ENCODE measurements at places on chromosomes 3 and 15. TPM values are rescaled to one million over a fixed set of nuclear protein-coding genes. Genes with fewer than 3 reads are reported as not detected.

DNA sequence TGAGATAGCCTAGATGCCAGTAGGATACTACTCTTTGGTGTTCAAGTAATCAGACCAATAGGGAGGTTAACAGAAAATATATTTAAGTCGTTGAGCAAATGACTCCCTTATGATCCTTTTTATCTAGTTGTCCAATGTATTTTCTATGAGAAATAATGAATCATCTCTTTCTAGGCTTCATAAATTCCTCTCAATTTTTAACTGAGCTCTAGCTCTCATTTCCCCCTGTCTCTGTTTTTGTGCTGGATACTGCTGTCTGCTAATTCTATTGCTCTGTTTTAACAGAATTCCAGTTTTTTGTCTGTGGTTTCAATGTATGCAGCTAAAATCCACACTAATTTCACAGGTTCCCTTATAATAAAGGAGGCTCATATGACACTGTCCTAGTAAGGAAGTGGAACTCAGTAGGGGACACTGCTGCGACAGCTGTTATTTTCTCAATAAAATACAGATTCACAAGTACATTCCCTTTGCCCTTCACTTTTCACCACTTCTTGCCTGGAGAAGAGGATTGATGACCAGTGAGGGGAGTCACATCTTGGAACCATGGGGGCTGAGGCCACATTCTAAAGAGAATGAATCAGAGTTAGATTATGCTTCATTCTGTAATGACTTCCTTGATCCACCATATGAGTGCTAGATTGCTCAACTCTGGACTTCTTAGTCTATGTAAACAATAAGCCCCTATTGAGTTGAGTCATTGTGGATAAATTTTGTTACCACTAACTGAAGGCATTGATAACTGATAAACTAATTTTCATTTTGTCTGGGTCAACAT, 558.7 kb upstream of the KCNMB2 start:
- H3K4me3 ChIP-seq = no peak overlapping the region
- no peaks in the 10 kb centered on the region for H3K27me3 ChIP-seq
- no peak for DNase-seq
- H3K36me3 ChIP-seq = no peaks in the 10 kb centered on the region

DNA sequence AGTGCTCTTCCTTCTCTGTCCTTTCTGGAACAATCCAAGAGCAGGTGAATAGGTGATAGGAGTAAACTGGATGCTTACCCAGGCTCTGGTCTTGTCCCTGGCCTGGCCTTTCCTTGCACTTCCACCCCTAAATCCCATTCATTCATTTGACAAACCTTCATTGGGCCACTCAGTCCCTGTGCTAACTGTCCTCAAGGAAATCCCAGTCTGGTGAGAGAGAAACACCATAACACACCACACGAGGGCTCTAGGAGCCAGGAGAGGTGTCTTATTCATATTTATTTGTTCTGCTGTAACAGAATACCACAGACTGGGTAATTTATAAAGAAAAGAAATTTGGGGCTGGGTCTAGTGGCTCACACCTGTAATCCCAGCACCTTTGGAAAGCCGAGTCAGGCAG, 22.8 kb downstream of the EFCC1 start:
- H3K4me1 ChIP-seq = peaks cover 2% of the 10 kb centered on the region
- H3K27me3 ChIP-seq = peaks cover 28% of the 10 kb centered on the region
- H3K4me3 ChIP-seq = no peak overlapping the region
- no peaks in the 10 kb centered on the region for H3K36me3 ChIP-seq

DNA sequence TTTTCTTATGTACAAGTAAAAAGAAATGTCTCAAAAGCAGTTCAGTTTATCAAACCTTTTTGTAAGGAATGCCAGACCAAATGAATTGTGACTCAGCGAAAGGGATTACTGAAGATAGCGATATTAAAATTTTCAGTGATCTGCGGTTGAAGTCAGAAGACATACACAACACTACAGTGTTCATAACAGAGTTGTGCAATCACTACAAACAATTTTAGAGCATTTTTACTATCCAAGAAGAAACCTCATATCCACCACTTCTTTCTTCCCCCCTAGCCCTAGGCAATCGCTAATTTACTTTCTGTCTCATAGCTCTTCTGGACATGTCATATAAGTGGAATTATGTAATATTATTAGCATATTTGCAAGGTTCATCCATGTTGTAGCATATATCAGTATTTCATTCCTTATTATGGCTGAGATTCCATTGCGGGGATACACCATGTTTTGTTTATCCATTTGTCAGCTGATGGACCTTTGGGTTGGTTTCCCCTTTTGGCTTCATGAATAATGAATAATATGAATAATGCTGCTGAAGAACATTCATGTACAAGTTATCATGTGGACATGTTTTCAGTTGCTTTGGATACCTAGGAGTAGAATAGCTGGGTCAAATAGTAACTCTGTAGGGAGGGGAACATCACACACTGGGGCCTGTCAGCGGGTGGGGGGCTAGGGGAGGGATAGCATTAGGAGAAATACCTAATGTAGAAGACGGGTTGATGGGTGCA, 23.6 kb upstream of the ALPK3 start:
- H3K4me3 ChIP-seq = no peak overlapping the region
- no peak for DNase-seq
- no peaks in the 10 kb centered on the region for H3K27me3 ChIP-seq

The MCF2L2 gene
- 0.71 TPM for total RNA-seq

GRCh38 chr3:107993771-107994170, 97.1 kb downstream of the CD47 start:
- peaks cover 17% of the 10 kb centered on the region for H3K4me1 ChIP-seq
- no peak overlapping the region for H3K27ac ChIP-seq
- H3K36me3 ChIP-seq = no peaks in the 10 kb centered on the region
- H3K4me3 ChIP-seq = no peak overlapping the region

The ZBTB47 gene
- total RNA-seq = 9.7 TPM

GRCh38 chr3:116129187-116129946, 315.9 kb downstream of the LSAMP start:
- no peak overlapping the region for H3K4me3 ChIP-seq
- H3K27me3 ChIP-seq = no peaks in the 10 kb centered on the region
- DNase-seq = no peak
- H3K4me1 ChIP-seq = no peaks in the 10 kb centered on the region

DNA sequence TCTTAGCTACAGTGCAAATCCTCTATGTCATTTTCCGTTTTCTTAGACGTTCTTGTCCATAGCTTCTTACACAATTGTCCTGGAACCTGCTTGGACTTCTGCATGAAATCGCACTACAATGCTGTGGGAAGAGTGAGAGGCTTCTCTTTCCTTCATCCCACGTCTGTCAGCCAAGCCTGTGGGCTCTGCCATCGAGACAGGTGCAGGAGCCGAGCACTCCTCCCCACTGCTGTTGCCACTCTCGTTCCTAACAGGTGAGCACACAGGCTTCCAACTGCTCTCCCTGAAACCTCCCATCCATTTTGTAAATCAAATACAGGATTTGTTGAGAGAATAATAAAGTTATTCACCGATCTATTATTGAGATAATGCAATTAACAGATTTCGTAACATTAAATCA, 23.5 kb downstream of the ZXDC start:
- H3K27ac ChIP-seq = no peak overlapping the region
- no peak for DNase-seq
- no peak overlapping the region for H3K4me3 ChIP-seq
- H3K27me3 ChIP-seq = no peaks in the 10 kb centered on the region
- H3K36me3 ChIP-seq = peaks cover 12% of the 10 kb centered on the region
- H3K4me1 ChIP-seq = no peaks in the 10 kb centered on the region

DNA sequence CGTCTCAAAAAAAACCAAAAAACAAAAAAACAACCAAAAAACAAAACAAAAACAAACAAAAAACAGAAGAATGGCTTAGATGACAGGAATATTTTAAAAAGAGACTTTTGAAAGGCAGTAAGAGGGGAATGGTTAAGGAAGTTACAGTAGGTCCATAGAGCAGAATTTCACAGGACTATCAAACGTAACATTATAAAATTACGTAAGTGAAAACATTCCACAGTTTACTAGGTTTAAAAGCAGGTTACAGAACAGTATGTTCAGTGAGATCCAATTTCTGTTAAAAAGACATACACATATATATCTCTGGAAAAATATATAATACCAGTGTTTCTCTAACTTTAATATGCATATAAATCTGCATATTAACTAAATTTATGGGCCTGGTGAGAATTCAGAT, 50.2 kb upstream of the MUC13 start:
- H3K27me3 ChIP-seq = no peaks in the 10 kb centered on the region
- no peaks in the 10 kb centered on the region for H3K36me3 ChIP-seq
- H3K4me1 ChIP-seq = peaks cover 1% of the 10 kb centered on the region
- H3K27ac ChIP-seq = no peak overlapping the region
- no peak for DNase-seq

The GASK1A gene
- 2.3 TPM for total RNA-seq

- H3K27ac ChIP-seq = peak overlapping the region; percentile 89
- DNase-seq = no peak
- H3K4me3 ChIP-seq = no peak overlapping the region
Observed at GRCh38 chr3:71110385-71111222, 472.9 kb downstream of the FOXP1 start.

DNA sequence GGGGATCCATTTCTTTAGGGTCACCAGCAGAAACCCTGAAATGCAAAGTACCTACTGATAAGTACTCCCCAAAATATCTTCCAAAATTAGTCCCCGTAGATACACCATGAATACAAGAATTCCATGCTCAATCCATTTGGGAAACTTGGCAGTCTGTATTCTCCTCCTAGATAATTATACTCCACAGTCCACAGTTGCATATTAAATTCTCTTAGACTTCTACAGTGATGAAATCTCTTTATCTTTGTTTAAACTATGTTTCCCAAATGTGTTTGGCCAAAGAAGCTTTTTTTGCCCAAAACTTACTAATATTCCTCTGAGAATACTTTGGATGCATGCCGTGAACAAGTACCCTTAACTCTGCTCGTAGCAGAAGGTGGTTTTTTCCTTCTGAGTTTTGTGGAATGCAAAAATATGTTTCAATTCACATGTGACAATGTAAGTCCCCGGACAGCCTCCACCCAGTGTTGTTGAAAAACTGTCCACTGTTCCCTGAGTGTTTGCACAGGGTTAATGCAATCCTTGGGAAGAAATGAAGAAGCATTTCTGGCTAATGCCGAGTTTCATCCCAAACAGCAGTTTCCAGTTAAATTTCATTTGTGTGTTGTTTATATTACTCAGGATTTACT, 126.7 kb downstream of the ARNT2 start:
- DNase-seq = no peak
- no peaks in the 10 kb centered on the region for H3K4me1 ChIP-seq
- H3K4me3 ChIP-seq = no peak overlapping the region
- H3K27me3 ChIP-seq = no peaks in the 10 kb centered on the region

DNA sequence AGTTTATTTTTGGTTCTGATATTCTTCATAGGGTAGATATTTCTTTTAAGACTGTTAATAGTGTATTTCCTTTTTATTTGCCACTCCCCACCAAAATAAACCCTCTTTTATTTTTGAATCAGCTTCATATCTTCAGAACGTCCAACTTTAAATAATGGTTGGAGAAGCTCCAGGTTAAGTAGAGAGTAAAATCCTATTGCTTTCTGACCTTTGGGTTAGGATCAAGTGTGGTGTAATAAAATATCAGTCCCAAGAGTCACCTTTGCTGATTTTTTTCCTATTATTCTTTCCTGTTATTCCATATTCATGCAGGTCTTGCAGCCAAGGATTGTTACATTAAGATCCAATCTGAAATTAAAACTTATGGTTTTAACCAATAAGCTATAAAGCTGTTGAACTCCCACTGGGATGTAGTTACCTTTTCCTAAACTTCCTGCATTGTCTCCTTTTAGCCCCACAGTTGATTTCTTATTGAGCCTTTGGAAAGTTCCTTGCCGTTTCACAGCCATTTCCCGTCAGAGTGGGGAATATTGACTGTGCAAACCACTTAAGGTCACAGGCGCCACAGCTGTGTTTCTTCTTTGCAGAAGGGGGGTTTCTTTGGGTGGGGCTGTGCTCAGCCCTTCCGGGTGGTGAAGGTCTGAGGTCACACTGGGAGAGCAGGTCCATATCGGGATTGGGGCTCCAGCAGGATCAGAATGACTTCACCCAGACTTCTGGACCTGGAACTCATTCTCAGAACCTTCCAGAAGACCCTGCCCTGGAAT, 287.3 kb upstream of the CTDSPL start:
- H3K27me3 ChIP-seq = no peaks in the 10 kb centered on the region
- no peak overlapping the region for H3K27ac ChIP-seq
- no peaks in the 10 kb centered on the region for H3K4me1 ChIP-seq
- DNase-seq = no peak
- no peak overlapping the region for H3K4me3 ChIP-seq

GRCh38 chr3:191283400-191283799, 45.8 kb upstream of the CCDC50 start:
- no peak overlapping the region for H3K4me3 ChIP-seq
- H3K36me3 ChIP-seq = no peaks in the 10 kb centered on the region
- no peaks in the 10 kb centered on the region for H3K27me3 ChIP-seq

DNA sequence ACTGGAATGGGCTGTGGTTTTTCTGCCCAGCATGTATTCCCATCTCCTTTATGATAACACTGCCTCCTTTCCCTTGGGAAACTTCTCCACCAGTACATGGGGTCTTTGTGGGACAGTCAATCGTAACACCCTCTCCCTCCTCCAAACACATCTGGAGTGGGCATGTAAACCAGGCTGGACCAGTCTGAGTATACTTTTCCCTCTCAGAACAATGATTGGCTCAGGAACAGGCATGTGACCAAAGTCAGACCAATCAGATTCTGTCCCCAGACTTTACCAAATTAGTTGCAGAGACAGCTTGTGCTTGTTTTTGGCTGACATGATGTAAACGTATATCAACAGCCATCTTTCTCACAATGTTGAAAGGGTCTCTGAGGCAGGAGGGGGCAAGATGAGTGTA, 97.1 kb upstream of the CRBN start:
- no peaks in the 10 kb centered on the region for H3K4me1 ChIP-seq
- H3K4me3 ChIP-seq = no peak overlapping the region
- no peaks in the 10 kb centered on the region for H3K36me3 ChIP-seq
- peaks cover 20% of the 10 kb centered on the region for H3K27me3 ChIP-seq
- no peak overlapping the region for H3K27ac ChIP-seq
- DNase-seq = no peak

DNA sequence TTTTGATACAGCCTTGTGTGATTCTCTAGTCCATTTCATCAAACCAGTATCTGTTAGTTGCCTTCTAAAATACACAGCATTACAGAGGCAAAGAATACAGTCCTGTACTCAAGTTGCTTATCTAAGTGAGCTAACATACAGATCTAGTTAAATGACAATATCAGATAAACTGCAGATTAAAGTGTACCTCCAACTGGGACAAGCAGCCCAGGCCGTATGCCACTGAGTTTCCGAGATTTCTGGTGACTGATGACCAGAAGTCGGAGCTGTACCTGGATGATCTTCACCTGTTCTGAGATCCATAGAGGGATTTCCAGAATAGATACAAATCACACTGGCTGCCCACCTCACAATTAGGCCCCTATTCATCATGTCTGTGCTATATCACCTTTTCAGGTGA, 6.3 kb upstream of the TRIM59 start:
- no peaks in the 10 kb centered on the region for H3K36me3 ChIP-seq
- H3K4me3 ChIP-seq = no peak overlapping the region
- H3K27ac ChIP-seq = no peak overlapping the region
- no peaks in the 10 kb centered on the region for H3K4me1 ChIP-seq
- H3K27me3 ChIP-seq = peaks cover 15% of the 10 kb centered on the region
- no peak for DNase-seq

The ALDH1A3 gene
- total RNA-seq = 0.41 TPM

- H3K27me3 ChIP-seq = peaks cover 16% of the 10 kb centered on the region
- no peak for DNase-seq
- peaks cover 4% of the 10 kb centered on the region for H3K36me3 ChIP-seq
- peaks cover 8% of the 10 kb centered on the region for H3K4me1 ChIP-seq
- no peak overlapping the region for H3K27ac ChIP-seq
Observed at GRCh38 chr3:13898346-13898745, 18.5 kb upstream of the WNT7A start.

The SLC22A13 gene
- 0.62 TPM for total RNA-seq

All from progenitor cell of endocrine pancreas (in vitro differentiated cells).